ENCODE measurements at places on chromosomes 7 and 10.

GRCh38 chr10:55822096-55822495 is 539.0 kb downstream of the ZWINT start:
- no peak for DNase-seq

GRCh38 chr7:36823353-36823752 is 99.1 kb upstream of the AOAH start:
- no peak for DNase-seq

- no peak for DNase-seq
Observed at GRCh38 chr10:14891151-14891550, 12.5 kb downstream of the SUV39H2 start.

- no peak for DNase-seq
Observed at GRCh38 chr7:101009629-101010028, 10.3 kb upstream of the MUC17 start.

DNA sequence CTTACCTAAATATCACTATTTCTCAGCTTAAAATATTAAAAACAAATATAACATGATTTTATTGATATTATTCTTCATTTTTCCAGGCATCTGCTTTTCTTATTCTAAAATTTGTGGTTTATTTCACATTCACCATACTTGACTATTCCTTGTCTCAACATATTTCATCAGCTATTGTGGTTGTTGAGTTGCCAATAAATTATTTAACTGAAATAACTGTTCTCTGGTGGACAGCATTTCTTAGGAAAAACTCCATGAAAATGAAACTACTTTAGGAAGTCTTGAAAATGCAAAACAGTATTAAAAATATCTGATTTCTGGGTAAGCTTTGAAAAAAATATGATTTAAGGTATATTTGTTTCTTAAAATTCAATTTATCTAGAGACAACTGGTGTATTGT is 122.9 kb upstream of the SEMA3A start:
- DNase-seq, result no peak

DNA sequence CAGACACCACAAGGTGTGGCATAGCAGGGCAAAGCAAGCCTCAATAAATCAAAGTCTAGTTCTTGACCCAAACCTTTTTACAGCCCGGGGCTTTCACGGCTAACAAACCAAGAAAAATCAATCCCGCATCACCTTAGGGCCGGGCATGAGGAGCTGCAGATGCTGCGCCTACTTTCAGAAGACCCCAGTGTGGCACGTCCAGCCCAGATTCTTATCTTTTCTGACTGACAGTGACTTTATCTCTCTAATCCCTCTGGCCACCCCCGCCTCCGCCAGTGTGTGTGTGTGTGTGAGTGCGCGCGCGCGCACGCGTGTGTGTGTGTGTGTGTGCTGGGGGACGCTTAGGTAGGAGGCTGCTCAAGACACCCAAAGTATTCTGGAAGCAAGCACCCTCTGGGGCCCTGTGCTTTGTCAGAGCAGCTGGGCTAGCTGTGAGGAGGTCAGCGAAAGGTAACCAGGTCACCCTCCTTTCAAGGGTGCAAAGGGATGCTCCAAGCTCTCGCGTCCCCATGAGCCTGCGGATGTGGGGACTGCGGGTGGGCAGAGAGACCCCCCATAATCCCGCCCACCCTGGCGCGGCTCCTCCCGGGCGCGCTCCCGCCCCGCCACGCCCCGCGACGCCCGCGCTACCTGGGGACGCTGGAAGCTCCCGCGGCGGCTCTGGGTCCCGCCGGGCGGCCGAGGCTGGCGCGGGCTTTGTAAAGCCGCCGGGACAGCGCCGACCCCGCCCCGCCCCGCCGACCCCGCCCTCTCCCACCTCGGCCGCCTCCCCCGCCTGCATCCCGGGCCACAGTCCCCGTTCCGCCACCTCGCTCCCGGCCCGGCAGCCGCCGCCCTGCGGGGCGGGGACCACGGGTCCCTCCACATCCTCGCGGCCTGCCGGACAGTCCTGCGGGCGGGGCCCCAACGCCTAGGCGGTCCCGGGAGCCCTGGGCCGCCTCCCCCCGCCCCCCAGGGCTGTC is 57.1 kb upstream of the RHOBTB1 start:
- no peak for DNase-seq

GRCh38 chr10:613271-614138 is 76.0 kb downstream of the DIP2C start:
- no peak for DNase-seq

GRCh38 chr10:70829543-70829942 is 13.8 kb downstream of the SGPL1 start:
- DNase-seq, result no peak

DNA sequence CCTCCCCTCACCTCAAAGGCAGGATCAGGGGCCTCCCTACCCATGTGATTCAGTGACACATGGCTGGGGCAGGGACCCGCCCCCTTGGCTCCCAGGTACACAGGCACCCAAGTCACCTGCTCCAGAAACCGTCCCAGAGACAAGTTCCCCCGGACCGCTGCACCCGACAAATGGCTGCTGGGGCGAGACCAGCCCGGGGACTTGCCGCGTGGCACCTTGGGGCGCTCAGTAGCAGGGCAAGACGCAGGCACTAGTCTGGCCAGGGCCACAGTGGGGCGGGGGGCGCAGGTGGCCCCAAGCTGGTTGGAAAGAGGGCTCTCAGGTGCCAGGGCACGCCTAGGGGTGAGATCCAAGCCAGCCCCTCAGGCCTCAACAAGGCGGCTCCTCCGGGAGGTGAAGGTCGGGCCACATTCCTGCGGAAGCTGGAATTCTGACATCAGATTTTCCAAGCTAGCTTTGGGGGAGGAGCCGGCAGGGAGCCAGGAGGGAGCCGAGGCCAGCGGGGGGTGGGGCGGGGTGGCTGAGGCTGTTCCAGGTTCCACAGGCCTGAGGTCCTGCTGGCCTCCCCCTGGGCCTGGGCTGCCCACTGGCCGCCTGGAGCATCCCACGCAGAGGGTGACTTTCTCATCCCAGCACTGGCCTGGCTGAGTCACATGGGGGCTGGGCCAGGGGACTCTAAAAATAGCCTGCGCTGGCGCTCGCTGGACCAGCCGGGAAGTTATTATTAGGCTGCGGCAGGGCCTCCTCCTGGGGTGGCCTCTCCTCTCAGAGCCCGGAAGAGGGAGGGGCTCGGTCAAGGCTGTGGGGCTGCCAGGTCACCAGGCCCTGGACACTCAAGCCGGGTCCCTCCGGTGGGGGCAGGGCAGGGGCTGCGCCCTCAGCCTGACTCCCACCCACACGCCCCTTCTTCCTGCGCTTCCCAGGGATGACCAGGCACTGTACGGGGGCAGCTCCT is 20.5 kb upstream of the INPP5A start:
- DNase-seq, result no peak

DNA sequence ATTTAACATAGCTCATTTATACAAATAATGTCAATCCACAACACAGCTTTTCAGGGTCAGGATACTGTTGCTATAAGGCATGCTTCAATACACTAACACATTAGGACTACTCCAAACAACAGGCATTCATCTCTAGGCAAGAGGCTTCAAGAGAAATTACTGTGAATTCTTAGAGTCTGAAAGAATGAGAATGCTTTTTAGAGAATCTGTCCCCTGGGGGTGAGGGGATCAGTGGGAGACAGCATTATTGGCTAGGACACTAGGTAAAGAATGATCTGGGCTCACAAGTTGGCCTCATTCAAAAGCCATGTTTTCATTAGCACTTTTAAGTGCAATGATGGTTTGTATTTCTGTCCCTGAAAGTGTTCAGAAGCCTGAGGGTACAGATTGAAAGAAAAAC is 132.6 kb downstream of the SEMA3D start:
- no peak for DNase-seq

DNA sequence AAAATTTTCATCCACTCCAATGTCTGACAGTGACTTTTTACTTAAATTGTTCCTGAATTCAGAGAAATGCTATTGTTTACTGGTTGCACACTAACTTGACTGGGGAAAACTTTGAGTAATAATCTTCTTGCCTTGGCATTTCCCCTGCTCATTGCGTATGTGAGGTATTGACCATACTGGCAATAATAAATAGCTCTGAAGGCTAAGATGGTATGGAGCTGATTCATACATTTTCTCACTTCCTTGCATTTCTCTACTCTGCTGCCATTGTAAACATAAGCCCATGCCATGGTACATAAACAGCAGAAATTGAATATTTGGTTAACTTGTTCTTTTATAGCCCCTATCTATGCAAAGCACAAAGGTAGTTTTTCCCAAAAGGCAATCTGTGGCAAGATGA is 290.0 kb downstream of the RNLS start:
- no peak for DNase-seq

- DNase-seq, result no peak
Observed at GRCh38 chr10:132812520-132812919, 26.6 kb upstream of the NKX6-2 start.

DNA sequence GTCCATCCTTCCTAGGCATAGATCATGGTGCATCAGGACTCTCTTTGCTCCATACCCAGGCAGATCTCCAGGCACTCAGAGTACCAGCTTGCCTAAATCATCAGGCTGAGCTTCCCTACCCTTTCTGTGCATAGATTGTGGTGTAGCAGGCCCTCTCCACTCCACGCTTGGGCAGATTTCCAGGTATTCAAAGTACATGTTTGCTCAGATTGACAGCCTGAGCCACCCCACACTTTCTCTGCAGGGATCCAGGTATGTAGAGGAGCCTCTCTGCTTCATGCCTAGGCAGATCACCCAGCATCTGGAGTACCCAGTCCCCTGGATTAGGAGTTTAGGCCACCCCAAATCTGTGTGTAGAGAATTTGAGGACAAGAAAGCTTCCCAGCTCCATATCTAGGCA is 957.4 kb upstream of the LRRTM3 start:
- DNase-seq, result no peak

- no peak for DNase-seq
Observed at GRCh38 chr7:50664461-50664922, 99.3 kb upstream of the DDC start.

- DNase-seq, result no peak
Observed at GRCh38 chr7:24720283-24720682, 37.0 kb downstream of the GSDME start.

- no peak for DNase-seq
Observed at GRCh38 chr7:158588085-158588877, 658 bp upstream of the PTPRN2 start.

DNA sequence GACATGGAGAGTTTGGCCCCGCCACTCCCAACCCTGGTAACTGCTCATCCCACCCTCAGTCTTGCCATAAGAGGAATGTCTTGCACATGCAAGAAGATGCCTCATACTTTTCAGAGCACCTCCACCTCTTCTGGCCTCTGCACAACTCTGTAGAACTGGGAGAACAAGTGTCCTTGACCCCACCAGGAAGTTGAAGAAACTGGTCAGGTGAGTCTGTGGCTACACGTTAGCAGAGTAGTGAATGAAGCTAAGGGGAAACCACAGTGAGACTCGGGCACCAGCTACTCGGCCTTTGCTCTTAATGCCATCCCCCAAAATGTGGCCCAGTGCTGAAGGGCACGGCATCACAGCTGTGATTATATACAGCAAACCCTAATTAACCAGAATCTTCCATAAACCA is 110.1 kb downstream of the ARID5B start:
- DNase-seq, result no peak

DNA sequence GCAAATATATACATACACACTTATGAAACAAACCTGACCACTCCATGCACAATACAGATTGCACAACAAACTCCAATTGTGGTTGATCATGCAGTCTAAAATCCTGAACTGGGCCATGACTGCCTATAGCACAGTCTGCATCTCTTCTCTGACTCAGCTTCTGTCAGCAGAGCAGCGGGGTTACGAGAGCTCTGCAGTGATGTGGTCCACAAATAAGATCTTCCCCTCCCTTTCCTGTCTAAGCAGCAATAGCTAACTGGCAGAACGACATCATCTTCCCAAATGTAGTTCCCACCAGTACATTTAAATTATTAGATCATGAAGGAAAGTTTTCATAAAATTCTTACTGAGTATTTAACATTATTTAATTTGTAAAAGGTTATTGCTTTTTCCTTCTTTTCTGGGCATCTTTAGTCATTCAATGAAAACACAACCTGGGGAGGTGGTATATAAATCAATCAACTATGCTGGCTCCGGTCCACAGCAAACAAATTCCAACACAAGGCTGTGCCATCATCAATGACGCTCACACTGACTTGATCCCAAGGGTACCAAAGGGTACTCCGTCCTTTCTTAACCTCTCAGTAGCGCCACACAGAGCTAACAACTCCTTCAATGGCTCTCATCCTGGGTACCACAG is 17.1 kb downstream of the ARHGAP21 start:
- no peak for DNase-seq

- DNase-seq, result no peak
Observed at GRCh38 chr10:385571-386300, 250.5 kb downstream of the ZMYND11 start.

GRCh38 chr7:84336303-84336702 is 141.7 kb upstream of the SEMA3A start:
- DNase-seq, result no peak

DNA sequence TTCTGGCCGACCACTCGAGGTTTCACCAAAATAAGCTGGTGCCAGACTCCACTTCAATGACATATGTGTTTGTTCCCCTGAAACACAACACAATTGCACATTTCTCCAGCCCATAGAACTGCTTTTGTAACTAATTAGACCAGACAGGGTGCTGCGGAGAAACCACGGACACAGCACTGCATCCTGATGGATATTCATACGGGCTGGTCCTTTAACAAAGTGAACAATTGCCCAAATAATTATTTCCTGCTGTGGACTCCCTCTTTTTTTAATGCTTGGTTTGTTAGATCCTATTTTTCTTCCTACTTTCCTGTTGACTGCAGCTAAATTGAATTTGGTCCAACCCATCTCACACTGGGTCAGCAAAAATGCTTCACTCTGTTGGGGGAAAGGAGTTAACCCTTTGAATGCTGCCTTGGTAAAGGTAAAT is 198.6 kb upstream of the BMPER start:
- DNase-seq, result no peak

DNA sequence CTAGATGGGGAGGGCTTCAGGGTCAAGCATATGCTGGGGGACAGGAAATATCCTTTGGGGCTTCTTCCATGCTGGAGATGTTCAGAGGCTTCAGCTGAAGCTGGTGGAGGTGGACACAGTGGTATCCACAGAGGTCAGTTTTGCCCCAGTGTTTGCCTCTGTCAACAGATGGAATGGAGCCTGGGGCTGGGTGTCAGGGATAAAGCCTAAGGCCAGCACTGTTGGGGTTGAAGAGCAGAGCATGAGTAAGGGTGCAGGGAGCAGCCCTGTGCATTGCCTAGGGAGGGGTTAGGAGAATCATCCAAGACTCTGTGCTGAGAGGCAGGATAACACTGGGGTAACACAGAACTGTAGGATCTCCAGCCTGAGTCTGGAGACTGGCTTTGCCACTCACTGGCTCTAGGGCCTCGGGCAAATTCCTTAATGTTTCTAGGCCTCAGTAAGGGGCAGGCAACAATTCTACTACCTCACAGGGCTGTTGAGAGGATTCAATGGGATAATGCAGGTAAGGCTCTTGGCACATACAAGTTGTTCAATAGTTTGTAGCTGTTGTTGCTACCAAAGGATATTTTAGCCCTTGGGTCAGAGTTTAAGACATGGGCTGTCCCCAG is 21.8 kb upstream of the MYL7 start:
- DNase-seq, result no peak

GRCh38 chr10:69044546-69044945 is 43.4 kb upstream of the SRGN start:
- no peak for DNase-seq

GRCh38 chr7:75596727-75597614 is 104.9 kb downstream of the SPDYE5 start:
- no peak for DNase-seq
